ENCODE measurements at places on chromosomes 1 and 21.

DNA sequence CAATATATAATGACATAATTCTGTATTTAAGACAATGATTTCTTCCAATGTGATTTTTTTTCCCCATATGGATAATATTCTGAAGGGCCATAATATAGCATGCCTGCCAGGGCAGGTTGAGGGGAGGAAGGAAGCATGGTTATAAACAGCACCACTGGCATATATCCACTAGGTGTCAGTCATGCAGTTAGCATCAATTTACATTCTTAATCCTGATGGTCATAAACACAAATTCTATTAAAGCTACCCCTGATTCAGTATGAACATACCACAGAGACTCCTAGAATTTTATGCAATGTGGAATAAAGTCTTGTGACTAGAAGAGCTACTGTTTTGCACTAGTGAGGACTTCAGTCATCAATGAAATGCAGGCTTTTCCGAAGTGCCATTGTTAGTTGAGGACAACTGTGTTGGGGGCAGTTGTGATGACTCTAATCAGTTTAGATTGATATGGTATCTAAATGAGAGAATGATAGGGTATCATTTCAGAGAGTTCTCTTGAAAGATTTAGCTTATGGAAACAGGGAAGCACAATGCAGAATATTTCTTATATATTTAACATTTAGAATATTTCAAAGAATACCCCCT lies 342.7 kb upstream of the NR5A2 start:
- DNase-seq = no peak

DNA sequence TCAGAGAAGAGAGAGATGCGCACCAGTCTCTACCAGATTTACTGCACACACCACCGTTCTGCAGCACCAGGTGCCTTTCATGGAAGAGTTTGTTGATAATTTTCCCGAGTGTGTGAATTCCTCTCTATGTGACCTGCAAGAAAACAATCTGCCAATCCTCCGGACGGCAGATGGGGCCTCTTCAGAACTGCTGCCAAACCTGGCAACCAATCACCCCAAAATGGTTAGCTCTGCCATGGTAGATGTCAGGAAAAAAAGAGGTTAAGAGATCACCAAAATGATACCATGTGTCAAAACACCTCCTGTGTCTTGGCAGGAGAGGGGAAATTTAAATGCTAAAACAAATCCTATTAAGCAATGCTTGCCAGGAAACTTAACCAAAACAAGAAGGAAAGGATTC lies 96.5 kb downstream of the DAB1 start:
- no peak for DNase-seq

DNA sequence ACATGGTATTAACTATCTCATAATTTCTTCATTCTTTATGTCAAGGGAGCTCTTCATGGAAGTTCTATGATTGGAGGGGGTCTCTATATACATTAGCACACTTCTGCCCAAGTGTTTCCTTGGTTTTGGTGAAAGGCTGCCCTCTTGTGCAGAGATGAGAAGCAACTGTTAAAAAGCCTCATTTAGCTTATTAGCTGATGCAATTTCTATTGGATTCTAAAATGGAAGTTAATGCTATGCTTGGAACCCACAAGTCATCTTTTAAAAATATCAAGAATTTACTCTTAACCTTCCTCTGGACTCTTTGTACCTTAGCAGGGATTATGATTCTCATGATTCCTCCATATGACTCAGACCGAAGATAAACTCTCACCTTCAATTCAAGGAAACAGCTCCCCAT lies 328.9 kb downstream of the PTBP2 start:
- no peak for DNase-seq

DNA sequence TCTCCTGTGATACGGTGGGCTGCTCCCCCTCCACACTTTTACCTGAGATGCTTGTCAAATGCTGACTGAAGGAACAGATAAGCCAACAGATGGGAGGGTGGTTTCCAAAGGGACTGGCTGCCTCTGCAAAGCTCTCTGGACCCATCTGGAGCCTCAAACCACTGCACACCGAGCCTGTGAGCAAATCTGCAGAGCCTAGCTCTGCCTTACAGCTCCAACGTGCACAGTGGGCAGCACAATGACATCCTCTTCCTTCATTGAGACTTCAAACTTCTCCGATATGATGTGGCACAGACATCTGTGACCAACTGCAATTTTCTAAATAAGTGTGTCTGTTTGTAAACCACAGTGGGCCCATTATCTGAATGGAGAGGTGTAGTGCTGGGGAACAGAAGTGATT lies 26.2 kb upstream of the KNCN start:
- no peak for DNase-seq

GRCh38 chr21:45036630-45037029 lies 37.8 kb upstream of the ADARB1 start:
- DNase-seq = no peak

GRCh38 chr1:116258668-116259419 lies 114.2 kb upstream of the ATP1A1 start:
- DNase-seq = no peak

DNA sequence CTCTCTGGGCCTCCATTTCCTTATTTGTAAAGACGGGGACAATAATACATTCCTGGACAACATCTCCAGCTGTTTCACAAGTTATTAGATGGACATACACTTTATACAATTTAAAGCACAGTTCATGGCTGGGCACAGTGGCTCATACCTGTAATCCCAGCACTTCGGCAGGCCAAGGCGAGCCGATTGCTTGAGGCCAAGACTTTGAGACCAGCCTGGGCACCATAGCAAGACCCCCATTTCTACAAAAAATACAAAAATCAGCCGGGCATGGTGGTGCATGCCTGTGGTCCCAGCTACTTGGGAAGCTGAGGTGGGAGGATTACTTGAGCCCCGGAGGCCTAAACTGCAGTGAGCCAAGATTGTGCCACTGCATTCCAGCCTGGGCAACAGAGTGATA lies 34.1 kb downstream of the IGSF21 start:
- DNase-seq = no peak

Data from stimulated activated CD8-positive, alpha-beta memory T cell treated with anti-CD3 and anti-CD28 coated beads, Interleukin-4, amount 100 ng/mL, for 4 hours (primary cell).